ENCODE measurements at places on chromosomes 2 and 18. TPM values are rescaled to one million over a fixed set of nuclear protein-coding genes. Genes with fewer than 3 reads are reported as not detected.
A peak's percentile ranks its signal among the peaks of the same experiment; 100 is the strongest.

CFAP221 gene
- total RNA-seq, result not detected

RAB31 gene
- 30.5 TPM for total RNA-seq

UCN gene
- not detected for total RNA-seq

ZNF804A gene
- not detected for total RNA-seq

NAT8 gene
- total RNA-seq, result not detected

DNA sequence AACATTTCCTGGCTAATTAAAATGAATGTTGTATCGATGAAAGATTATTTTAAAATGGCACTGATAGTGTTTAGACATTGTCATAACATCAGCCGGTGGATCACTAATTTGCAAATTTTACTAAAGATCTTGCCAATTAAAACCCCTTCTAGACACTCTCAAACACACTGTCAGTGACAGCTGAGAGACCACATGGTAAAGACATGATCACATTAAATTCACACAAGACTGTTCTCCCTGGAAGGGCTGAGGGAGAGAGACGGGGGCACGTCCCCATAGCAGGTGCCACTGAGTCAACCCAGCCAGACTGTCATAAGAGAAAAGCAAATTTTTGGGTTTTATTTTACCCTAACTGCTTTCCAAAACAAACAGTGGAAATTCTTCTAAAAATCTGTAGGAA, 306.0 kb downstream of the TXNL1 start:
- DNase-seq, result no peak
- H3K4me3 ChIP-seq, result no peak overlapping the region
- no peak overlapping the region for H3K27ac ChIP-seq
- no peaks in the 10 kb centered on the region for H3K27me3 ChIP-seq
- H3K4me1 ChIP-seq, result peaks cover 17% of the 10 kb centered on the region
- no peaks in the 10 kb centered on the region for H3K36me3 ChIP-seq

GRCh38 chr2:168538534-168538933, 82.5 kb downstream of the CERS6 start:
- no peaks in the 10 kb centered on the region for H3K36me3 ChIP-seq
- H3K27me3 ChIP-seq, result no peaks in the 10 kb centered on the region
- no peak overlapping the region for H3K27ac ChIP-seq
- DNase-seq, result no peak
- peaks cover 19% of the 10 kb centered on the region for H3K4me1 ChIP-seq
- no peak overlapping the region for H3K4me3 ChIP-seq

- H3K27ac ChIP-seq, result no peak overlapping the region
- peaks cover 11% of the 10 kb centered on the region for H3K4me1 ChIP-seq
- no peak for DNase-seq
- no peak overlapping the region for H3K4me3 ChIP-seq
- H3K36me3 ChIP-seq, result no peaks in the 10 kb centered on the region
Measured at GRCh38 chr2:127011231-127011661, 95.7 kb downstream of the BIN1 start.

- no peak overlapping the region for H3K4me3 ChIP-seq
- no peak for DNase-seq
- no peak overlapping the region for H3K27ac ChIP-seq
Measured at GRCh38 chr2:215028231-215028630, 110.2 kb downstream of the ABCA12 start.

GRCh38 chr2:140205093-140205492, 1424.9 kb upstream of the NXPH2 start:
- H3K27ac ChIP-seq, result no peak overlapping the region
- H3K4me1 ChIP-seq, result no peaks in the 10 kb centered on the region
- DNase-seq, result no peak
- H3K27me3 ChIP-seq, result no peaks in the 10 kb centered on the region

GRCh38 chr18:58552057-58552461, 76.8 kb downstream of the ALPK2 start:
- H3K27me3 ChIP-seq, result peaks cover 4% of the 10 kb centered on the region
- no peak for DNase-seq
- H3K4me1 ChIP-seq, result no peaks in the 10 kb centered on the region
- H3K4me3 ChIP-seq, result no peak overlapping the region
- H3K27ac ChIP-seq, result no peak overlapping the region

GRCh38 chr2:188415754-188416083, 124.0 kb downstream of the GULP1 start:
- H3K36me3 ChIP-seq, result no peaks in the 10 kb centered on the region
- no peak overlapping the region for H3K4me3 ChIP-seq
- H3K27ac ChIP-seq, result no peak overlapping the region
- no peak for DNase-seq
- no peaks in the 10 kb centered on the region for H3K27me3 ChIP-seq

DNA sequence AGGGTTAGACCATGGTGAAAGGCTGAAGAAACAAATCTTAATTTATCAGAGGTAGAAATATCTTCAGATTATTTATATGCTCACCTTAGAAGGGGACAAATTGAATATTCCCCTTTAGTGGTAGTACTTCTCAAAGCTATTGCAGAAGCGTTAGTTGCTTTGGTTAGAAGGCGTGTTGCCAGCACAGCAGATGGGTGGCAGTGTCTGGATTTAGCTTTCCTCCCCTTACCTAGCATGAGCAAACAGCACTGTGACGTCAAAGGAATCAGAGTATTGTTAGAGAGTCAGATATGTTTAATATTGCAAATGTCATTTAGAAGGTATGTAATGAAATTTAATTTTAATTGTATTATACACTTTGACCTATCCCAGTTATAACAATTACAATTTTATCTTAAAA, 27.2 kb upstream of the GALR1 start:
- H3K36me3 ChIP-seq, result no peaks in the 10 kb centered on the region
- no peak overlapping the region for H3K4me3 ChIP-seq
- H3K27ac ChIP-seq, result no peak overlapping the region
- H3K4me1 ChIP-seq, result no peaks in the 10 kb centered on the region
- no peak for DNase-seq
- H3K27me3 ChIP-seq, result no peaks in the 10 kb centered on the region

- peak; percentile 89 for DNase-seq
- H3K27me3 ChIP-seq, result no peaks in the 10 kb centered on the region
- peaks cover 41% of the 10 kb centered on the region for H3K4me1 ChIP-seq
- peak overlapping the region; percentile 56 for H3K27ac ChIP-seq
- no peaks in the 10 kb centered on the region for H3K36me3 ChIP-seq
- H3K4me3 ChIP-seq, result no peak overlapping the region
Measured at GRCh38 chr2:55109219-55109891, 59.1 kb upstream of the RTN4 start.

DNA sequence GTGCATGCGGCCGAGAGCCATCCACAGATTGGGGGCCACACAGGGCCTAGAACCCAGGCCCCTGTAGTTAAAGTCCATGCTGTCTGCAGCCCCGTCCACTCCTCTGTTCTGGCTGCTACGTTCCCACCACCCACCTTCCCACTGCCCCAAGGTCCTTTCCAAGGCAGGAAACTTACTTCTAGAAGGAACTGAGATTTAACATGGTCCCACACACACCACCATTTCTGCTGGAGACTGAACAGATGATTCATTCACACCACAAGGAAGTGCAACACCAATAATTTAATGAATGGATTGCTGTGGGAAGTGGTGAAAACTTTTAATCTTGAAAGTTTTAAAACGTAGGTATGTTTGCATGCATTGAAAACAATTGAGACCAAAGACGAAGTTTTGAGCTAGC, 95.2 kb downstream of the LBH start:
- H3K27ac ChIP-seq, result no peak overlapping the region
- H3K36me3 ChIP-seq, result no peaks in the 10 kb centered on the region
- no peak for DNase-seq
- H3K4me3 ChIP-seq, result no peak overlapping the region
- H3K4me1 ChIP-seq, result no peaks in the 10 kb centered on the region

DNA sequence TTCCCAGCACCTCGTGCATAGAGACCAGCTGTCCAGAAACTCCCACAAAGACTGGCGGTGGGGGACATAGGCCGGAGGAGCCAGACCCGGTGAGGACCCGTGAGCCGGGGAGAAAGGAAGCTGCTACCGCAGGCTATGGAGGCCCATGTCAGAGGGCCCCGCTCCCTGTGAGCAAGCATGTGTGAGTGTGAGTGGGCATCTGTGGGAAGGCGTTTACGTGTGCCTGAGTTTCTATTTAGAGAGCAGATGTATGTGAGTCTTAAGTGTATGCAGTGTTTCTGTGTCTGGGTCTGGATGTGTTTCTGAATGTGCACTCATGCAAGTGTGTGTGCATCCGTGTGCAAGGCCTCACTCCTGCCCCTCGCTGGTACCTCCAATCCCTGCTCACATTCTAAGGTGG, 187.8 kb upstream of the RAB6C start:
- H3K27ac ChIP-seq, result no peak overlapping the region
- H3K27me3 ChIP-seq, result no peaks in the 10 kb centered on the region
- no peaks in the 10 kb centered on the region for H3K4me1 ChIP-seq
- H3K4me3 ChIP-seq, result no peak overlapping the region
- no peak for DNase-seq

GRCh38 chr2:25410370-25410769, 68.6 kb upstream of the DNMT3A start:
- no peak overlapping the region for H3K27ac ChIP-seq
- no peak overlapping the region for H3K4me3 ChIP-seq
- no peaks in the 10 kb centered on the region for H3K36me3 ChIP-seq
- H3K4me1 ChIP-seq, result no peaks in the 10 kb centered on the region
- DNase-seq, result no peak
